Colonic mucosa (tissue), 4 donors: ENCODE measurements at places on chromosomes 12 and 14. TPM values are rescaled to one million over a fixed set of nuclear protein-coding genes. Genes with fewer than 3 reads are reported as not detected.

The PAH gene
- total RNA-seq: 0.11 TPM

The PRH1 gene
- 7.4 TPM for total RNA-seq

DNA sequence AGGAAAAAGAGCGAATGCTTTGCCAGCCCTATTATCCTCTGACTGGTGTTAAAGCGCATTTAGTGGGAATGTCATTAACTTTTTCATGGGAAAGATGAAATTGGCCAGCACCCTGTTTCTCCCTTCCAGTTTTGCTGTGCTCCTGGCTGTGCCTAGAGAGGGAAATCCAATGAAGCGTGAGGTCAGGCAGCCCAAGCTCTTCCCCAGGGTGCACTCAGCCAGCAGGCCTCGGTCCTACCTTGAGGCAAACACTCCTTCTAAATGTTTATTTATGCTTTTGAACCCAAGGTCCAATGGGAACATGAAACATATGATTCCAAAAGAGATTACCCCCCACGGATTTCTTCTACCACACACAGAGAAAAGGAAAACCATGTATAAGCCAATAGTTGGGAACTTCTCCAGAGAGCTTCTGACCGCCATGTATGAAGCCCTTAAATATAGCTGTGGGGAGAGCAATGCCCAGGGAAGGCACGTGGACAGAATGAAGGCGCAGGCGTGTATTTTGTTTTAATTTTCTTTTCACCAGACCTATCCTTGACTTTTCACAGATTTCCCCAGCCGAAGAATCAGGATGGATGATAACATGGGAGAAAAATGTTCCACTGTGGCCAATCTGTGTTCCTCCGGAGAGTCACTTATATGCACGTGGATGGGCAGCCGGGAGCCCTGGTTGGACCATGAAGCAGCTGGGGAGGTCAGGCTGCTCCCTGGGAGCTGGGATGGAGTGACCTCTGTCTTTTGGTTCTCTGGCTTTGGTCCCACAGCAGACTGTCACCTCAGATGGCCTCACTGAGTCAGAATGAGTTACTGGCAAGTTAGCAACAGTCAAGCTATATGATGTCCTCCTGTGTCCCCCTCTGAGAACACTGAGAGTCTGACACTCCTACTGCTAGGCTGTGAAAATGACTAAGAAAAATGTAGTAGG lies 37.3 kb downstream of the GPR135 start:
- no peak overlapping the region for H3K4me3 ChIP-seq
- H3K4me1 ChIP-seq: no peaks in the 10 kb centered on the region
- no peaks in the 10 kb centered on the region for H3K36me3 ChIP-seq
- H3K27me3 ChIP-seq: no peaks in the 10 kb centered on the region
- no peak for DNase-seq

GRCh38 chr12:91871751-91872150 lies 273.9 kb downstream of the BTG1 start:
- no peaks in the 10 kb centered on the region for H3K36me3 ChIP-seq
- H3K4me3 ChIP-seq: no peak overlapping the region
- DNase-seq: no peak
- no peaks in the 10 kb centered on the region for H3K4me1 ChIP-seq
- no peak overlapping the region for H3K27ac ChIP-seq

GRCh38 chr12:109915171-109916040 lies 15.3 kb downstream of the TCHP start:
- no peak overlapping the region for H3K27ac ChIP-seq
- no peaks in the 10 kb centered on the region for H3K4me1 ChIP-seq
- no peak overlapping the region for H3K4me3 ChIP-seq
- peaks cover 19% of the 10 kb centered on the region for H3K36me3 ChIP-seq
